ENCODE measurements at places on chromosomes 3 and 15.

DNA sequence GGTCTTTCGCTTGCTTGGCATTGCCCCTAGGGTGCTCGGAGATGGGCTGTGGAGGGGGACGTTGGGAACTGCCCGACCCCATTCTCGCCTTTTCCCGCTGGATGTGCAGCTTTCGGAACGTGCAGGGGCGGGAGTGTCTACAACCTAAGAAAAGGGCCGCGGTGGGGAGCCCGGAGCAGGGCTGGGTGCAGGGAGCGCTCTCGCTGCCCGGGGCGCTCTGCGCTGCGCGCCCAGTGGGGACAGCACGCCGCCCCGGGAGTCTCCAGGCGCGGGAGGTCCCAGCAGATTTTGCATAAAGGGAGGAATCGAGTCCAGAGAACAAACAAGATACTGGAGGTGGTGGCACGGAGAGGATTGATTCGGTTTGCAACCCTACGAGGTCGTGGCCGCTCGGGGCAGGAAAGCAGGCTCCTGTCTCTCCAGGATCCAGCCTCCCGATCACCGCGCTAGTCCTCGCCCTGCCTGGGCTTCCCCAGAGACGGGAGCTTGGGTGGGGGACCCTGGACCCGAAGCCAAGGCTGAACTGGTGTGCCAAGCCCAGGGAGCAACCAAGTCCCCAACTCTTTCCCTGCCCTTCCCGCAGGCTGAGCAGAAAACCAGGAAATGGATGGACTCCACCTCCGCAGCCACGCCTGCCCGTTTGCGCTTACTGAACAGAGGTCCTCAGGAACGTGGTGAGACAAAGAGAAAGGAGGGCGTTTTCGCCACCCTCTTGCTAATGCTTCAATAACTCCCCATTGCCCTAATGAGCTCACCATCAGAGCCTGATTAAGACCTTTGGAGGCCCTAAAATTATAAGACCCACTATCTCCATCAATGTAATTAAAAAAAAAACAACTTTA, 59.7 kb downstream of the NOX5 start:
- peak; percentile 29 for DNase-seq

DNA sequence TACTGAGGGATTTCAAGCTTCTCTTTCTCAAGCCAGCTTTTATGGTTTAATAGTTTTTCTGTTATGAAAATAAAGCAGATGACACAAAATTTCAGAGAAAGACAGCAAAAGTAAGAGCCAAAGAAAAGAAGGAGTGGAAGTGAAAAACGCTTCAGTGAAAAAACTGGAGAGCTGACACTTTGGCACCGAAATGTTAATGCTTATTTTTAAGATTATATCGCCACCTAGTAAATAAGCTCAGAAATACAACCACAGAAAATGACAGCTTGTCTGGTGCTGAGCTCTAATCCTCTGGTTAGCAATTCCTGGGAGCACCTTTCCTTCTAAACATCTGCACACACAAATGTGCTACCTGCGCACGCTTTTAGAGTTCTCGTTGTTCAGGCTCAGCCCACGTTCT, 101.6 kb downstream of the ZPLD1 start:
- DNase-seq = no peak

GRCh38 chr3:134704556-134704955, 53.7 kb upstream of the KY start:
- no peak for DNase-seq

DNA sequence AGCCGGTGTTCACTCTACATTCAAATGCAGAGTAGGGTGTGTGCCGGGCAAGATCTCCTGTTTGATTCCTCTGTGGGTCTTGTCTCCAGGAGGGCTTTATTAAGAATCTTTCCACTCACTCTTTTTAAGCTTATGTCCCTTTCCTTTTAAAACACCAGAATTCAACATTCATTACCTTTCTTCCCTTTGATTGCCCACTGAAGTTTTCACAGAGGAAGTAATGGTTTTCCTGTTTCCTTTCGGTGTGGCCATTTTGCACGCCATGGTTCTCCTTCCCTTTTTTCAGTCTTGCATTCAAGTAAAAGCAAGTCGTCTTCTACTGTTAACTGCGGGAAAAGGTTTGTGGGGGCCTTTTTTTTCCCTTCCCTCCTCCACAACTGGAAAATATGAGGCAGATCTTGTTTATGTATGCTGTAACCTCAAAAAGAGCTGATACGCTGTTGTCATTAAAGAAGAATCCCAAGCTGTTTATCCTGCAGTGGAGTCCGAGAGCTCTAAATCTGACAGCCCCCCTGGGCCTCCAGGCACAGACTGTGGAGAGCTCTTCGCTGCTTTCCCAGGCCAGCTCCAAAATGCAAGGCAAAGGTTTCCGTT, 40.5 kb downstream of the FILIP1L start:
- DNase-seq = peak; percentile 81

DNA sequence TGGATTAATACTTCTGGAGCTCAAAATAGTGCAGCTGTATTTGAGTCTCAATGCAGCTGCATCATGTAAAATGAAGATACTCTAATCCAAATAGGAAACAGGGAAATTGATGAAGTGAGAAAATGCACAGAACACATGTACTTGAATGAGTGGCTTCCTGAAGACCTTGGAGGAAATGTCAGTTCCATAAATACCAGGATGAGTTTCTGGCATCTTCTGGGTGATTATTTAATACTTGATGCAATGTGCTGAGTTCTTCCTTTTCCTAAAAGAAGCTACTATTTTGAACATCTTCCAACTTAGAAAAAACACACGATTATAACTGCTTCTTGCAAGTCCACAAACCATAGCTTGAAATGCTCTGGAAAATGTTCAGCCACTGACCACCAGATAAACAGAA, 162.8 kb downstream of the SLC9A9 start:
- no peak for DNase-seq

- no peak for DNase-seq
Observed at GRCh38 chr3:30970183-30970582, 75.7 kb upstream of the GADL1 start.

- no peak for DNase-seq
Observed at GRCh38 chr3:190286014-190286413, 36.2 kb downstream of the CLDN1 start.

DNA sequence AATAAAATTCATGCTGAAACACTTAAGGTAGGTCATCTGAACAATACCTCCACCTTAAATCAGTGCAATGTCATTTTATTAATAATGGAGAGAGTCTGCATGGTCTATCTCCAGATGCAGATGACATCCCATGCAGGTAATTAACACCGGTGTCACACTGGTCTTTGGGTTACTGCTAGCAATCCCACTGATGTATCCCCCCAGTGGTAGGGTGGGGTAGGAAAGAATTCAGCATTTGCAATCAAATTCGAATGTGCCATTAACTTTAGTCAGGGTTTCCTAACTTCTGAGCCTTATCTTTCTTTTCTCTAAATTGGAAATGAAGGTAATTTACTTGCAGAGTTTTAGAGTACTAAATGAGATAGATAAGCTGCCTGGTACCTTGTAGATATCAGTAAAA, 44.4 kb downstream of the KIF15 start:
- DNase-seq = no peak

- DNase-seq = no peak
Observed at GRCh38 chr15:85792912-85793590, 1.7 kb downstream of the KLHL25 start.

DNA sequence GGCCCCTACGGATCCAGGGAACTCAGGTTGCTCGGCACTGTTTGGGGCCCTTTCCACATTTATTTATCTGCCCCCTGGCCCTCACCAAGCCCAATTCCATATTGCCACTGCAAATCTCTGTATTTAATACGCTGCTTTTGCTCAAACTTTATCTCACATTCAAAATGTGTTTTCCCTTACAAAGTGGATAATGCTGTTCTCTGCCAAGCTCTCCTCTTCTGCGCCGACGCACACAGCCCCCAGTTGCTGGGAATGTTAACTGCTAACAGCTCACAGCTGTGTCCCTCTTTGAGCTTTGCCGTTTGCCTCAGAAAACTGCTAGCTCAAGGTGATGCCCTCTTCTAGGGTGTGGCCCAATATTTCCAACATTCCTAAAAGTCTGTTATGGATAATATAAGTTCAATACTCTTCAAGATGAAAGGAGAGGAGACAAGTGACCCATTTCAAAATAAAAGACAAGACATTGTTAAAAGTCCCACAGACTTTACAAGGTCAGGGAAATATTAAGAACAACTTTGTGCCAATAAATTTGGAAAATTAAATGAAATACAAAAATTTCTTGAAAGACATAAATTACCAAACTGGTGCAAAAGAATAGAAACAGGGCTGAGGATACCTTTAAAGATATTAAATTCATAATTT, 12.6 kb upstream of the FBN1 start:
- no peak for DNase-seq

DNA sequence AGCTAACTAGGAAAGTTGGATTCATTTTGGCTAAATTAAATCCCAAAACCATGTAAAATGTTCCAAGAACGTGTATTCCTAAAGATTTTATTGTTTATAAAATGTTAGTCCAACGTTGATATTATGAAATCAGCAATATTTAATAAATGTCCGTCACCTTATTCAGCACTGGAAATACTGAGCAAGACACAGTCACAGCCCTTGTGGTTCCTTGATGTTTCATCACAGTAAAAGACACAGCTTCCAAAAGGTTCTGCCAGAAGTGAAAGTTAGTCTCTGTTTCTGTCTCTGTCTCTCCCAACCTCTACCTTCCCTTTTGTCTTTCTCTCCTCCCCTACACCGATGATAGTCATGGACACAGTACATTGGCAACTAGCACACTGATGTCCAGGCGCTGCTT, 82.2 kb upstream of the BOC start:
- no peak for DNase-seq

- DNase-seq = no peak
Observed at GRCh38 chr3:139930211-139930610, 4.8 kb upstream of the CLSTN2 start.

GRCh38 chr3:25663869-25664811, 567 bp downstream of the TOP2B start:
- DNase-seq = no peak

- DNase-seq = peak; percentile 48
Observed at GRCh38 chr15:49494842-49495241, 71.8 kb downstream of the FGF7 start.

DNA sequence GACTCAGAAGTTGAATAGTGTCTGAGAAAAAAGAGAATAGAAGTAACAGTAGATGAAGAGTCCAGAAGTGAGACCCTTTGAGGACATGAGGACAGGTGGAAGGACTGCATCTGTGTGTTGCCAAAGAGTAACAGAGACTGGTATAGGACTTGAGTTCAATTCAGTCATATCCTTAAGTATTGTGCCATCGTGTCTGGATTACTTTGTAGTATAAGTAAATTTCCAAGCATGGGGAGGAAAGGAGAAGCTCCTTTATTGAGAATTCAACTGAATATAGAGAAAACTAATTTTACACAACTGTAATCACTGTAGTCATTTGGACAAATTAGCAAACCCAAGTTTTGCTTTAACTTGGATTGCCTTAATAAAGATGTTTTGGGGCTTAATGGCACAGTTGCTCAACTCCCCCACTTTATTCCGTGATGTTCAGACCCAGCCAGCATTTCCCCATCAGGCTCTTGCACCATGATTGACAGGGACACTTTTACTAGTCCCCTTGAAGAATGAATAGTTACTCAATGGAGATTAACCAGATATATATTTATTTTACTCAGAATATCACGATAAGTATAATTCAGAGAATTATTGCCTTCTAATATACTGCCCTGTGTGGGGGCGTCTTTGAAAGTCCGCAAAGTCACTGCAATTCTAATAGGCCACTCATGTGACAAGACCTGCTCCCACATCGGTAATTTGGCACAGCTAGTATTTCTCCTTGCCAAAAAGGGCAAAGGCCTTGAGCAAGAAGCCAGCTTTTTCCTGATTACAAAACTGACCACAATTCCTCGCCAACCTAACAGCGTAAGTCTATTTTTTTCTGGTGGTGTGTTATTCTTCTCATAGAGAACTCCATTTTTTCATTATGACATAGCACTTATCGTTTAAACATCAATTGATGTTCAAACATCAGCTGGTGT, 61.3 kb downstream of the PPARG start:
- no peak for DNase-seq

GRCh38 chr3:24288496-24289236, 206.0 kb downstream of the THRB start:
- DNase-seq = no peak

DNA sequence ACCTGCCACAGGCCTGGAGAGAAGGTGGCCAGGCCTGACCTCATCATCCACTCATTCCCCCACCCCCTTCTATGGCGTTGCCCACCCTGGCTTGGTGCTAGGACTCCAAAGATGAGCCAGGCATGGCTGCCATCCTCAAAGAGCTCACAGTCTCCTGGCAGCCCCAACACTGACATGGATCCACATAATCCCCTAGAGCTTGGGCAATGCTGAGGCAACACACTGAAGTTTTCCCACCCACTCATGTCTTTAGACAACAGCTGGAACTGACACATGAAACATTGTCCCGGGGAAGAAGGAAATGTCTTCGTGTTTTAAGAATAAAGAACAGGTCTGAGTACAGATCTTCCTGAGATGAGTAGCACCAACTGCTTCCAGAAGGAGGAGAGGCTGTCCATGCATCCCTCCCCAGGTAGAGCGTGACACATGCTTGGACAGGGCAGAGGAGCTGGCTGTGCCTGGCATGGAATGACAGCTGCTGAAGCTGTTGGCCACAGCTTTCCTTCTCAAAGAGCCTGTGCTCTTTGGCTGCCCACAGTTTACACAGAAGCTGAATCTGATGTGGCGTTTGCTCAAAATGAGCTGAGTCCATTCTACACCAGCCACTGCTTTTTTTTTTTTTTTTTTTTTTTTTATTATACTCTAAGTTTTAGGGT, 70.1 kb downstream of the HOMER2 start:
- DNase-seq = no peak

DNA sequence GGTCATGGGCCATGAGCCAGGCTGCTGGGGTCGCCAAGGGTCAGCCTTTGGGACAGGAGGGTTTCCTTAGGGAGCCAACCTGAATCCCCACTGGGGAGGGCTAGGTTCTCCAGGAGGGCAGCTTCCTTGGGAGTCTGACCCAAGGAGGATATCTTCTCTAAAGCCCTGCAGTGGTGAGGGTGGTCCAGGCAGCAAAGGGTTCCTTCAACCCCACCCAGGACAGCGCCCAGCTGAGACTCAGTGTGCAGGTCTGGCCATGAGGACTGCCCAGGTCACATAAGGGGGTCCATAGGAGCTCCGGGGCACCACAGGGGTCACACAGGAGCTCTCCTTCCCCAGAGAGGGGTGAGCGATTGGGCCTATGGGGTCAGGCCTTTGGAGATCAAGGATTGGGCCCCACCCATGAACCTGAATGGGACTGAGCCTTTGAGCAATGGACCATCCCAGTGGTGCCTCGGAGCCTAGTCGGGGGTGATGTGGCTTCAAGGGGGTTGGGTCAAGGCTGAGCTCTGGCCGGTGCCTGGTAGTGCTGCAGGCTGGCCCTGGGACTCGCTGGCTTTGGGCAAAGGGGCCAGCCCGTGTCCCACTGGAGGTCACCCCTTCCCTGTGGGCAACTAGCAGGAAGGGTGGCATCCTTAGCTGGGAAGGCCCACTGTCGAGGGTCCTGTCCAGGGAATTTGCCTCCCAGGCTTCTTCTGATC, 216.5 kb downstream of the SNRPN start:
- DNase-seq = no peak

GRCh38 chr3:128076483-128077201, 24.4 kb downstream of the SEC61A1 start:
- DNase-seq = no peak

- DNase-seq = no peak
Observed at GRCh38 chr15:48442011-48442410, 110.8 kb downstream of the DUT start.

All from fibroblast of skin of left quadriceps (primary cell).